NCI-H2081 treated with DMSO at 0.1 percent for 48 hours (cell line): ENCODE measurements at places on chromosomes 12 and 14.

DNA sequence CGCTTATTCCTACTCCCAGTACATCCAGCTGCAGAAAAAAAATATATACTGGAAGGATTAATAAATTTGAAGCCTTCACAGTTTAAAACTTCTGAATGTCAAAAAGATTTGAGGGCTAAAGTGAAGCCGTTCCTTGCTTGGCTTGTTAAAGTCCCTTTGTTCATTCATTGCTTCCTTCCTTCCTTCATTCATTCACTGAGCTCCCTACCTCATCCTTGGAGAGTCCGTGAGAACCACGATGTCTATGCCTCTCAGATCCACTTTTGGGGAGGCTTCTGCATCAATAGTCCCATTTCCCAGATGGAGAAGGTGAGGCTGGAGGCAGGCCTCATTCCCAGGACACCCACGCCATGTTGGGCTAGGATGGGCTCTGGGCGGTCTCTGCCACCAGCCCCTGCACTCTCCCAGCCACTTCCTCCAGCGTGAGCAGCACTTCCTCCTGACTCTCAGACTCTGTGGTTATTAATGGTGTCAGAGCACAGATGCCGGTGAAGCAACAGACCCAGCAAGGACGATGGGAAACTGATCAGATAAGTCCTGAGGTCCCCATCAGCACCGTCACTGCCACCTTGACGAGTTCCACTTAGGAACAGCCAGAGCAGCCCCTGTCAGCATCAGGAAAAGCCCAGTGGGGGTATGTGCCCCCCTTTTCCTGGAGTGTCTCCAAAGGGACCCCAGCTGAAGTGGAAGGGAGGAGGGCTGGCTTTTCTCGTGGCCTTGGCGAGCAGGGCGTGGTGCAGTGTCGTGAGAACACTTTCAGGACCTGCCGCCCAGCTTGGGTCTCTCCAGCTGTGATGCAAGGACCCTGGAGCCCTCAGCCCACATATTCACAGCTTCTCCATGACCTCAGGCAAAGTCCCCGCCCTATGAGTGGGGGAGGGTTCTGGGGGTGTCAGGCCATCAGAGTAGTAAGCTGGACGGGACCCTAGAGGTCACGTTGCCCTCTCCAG, 21.2 kb downstream of the ASB2 start:
- no peak for DNase-seq

- no peak for DNase-seq
Measured at GRCh38 chr14:80055226-80055625, 156.1 kb downstream of the DIO2 start.

- no peak for DNase-seq
Measured at GRCh38 chr14:50122291-50122690, 5.9 kb upstream of the VCPKMT start.

DNA sequence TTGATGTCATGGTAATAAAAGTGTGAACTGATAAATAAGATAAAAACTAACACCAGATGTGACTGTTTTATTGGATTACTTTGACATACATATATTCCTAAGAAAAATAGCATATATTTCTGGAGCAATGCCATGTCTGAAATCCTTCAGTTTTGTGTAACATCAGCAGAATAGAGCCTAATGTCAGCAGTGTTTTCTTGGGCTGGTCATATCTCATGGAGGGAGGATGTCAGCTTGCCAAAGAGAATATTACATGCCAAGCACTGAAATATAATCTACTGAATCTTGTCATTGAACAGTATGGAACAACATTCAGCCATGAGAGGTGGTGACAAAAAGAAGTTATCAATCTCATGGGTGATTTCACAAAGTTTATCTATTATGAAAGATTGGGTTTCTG, 220.3 kb downstream of the KLHL28 start:
- DNase-seq, result no peak

DNA sequence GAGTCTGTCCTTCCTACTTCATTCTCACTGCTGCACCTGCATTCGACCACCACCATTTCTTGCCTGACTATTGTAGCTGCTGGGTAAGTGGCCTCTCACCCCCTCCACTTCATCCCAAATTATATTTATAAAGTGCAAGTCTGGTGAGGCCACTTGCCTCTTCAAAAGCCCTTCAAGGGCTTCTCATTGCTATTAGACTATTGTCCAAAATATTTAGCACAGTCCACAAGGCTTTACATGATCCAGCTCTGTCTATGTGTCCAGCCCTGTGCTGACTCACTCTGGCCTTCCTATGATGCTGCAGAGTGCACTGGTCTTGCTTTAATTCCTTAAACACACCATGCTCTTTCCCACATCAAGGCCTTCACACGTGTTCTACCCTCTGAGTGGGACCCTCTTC, 46.0 kb downstream of the PAH start:
- no peak for DNase-seq

DNA sequence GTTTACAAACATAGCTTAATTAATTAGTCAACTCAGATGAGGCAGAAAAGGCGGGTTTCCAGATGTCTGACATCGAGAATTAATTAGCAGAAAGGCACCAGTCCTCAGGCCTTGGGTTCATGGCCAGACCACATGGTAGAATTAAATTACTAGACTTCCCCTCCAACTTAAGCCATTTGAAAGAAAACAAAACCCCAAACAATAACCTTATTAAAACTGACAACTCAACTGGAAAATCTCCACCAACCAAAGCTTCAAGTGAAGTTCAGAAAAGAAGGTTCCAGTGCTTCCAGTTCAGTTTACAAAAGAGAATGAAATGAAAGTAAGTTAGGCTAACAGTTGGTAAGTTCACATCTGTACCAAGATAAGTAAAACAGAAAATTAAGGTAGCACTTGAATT, 349.5 kb downstream of the GRIN2B start:
- no peak for DNase-seq

GRCh38 chr14:100432652-100433427, 109.7 kb downstream of the SLC25A47 start:
- no peak for DNase-seq

GRCh38 chr12:65248656-65249633, 29.5 kb upstream of the MSRB3 start:
- no peak for DNase-seq

- no peak for DNase-seq
Measured at GRCh38 chr12:51974646-51975045, 23.1 kb downstream of the ACVR1B start.

GRCh38 chr12:128693771-128694170, 130.0 kb downstream of the SLC15A4 start:
- DNase-seq, result no peak

GRCh38 chr14:43789458-43789857, 717.6 kb downstream of the FSCB start:
- no peak for DNase-seq

DNA sequence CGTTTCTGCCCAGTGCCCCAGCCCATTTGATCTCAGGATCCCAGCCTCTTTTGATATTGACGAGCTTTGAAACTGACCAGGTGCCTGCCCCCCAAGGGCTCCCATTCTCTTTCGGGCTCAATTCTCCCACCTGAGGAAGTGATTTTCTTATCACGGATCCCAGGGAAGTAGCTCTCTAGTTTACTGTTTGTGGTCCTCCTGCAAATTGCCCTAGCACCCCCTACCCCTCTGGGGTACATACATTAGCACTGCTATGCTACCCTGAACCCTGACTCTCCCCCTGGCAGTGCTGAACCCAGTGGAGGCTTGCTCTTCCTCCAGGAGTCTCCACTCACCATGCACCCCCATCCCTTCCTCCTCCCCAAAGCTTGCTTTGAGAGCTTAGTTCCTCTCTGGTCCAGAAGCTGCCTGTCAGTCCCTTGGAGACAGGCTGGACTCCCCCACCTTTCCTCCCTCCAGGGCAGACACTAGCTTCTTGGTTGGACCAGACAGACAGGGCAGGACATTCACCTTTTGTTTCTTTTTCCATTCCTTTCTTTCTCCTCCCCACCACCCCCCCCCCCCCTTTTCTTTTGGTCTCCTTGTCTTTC, 4.4 kb upstream of the TBX3 start:
- DNase-seq, result no peak

DNA sequence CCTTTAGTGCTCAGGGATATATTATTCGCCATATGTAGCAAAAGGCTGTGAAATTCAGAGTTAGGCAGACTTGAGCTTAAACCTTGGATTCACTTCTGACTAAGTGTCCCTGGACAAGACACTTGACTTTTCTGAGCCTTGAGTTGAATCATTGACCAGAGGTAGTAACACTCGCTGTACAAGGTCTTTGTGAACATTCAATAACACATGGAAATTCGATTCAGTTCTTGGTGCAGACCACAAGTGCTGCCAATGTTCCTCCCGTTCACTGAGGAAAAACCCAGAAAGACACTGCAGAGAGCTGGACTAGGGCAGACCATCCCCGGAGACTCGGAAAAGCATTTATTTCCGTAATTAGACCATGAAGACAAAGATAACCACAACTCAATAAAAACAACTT, 901.4 kb downstream of the AACS start:
- DNase-seq, result no peak

DNA sequence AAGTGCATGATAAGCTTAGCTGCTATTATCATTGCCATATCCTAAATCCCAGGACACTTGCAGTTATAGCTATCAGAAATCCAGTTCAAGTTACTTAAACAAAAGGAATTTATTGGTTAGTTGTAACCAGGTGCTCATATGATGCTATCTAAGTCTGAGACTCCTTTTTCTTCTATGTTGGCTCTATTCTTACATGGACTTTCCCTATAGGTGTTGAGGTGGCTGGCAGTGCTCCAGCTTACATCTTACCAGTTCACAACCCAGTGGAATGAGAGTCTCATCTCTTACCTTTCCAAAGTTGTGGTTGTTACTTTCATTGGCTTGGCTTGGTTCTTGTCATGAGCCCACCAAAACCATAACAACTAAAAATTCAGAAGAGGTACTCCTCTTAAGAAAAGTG, 94.6 kb downstream of the DACT1 start:
- DNase-seq, result no peak

- no peak for DNase-seq
Measured at GRCh38 chr14:32212833-32213232, 9.8 kb upstream of the RNU6-8 start.

DNA sequence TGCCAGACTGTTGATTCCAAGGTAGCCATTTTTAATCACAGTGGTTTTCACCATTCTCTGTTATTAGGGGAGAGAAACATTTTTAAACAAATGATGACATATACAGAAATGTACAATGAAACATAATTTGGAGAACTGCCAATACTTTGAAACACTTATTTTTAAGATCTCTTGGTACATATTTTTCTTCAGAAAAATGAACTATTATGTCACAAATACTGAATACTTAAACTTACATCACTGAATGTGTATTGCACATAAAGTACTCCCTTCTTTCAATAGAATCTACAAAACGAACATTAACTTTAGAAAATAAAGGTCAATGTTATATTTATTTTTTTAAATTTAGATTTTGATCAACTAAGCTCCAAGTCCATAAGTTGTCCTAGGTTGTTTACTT, 71.7 kb upstream of the CPNE8 start:
- DNase-seq, result no peak

GRCh38 chr14:95402578-95402977, 82.9 kb upstream of the CLMN start:
- no peak for DNase-seq

DNA sequence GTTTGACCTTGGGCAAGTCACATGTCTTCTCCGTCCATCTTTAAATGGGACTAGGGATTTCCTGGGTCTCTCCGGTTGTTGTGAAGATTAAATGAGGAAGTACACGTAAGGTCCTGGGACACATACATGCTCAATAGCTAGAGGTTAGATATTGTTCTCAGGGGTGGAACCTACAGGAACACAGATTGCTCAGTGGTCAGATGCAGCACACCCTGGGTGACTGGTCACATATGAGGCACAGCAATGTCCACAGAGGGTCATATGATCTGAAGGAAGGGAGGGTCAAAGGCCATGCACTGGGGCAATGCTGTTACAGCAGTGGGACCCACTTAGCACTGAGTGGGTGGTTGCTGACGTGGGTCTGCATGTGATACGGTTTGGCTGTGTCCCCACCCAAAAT, 11.4 kb upstream of the SLC8B1 start:
- no peak for DNase-seq

- DNase-seq, result no peak
Measured at GRCh38 chr14:58712357-58712756, 74.6 kb downstream of the DACT1 start.

- no peak for DNase-seq
Measured at GRCh38 chr12:75981247-75982168, 50.1 kb downstream of the PHLDA1 start.

- no peak for DNase-seq
Measured at GRCh38 chr12:22729957-22730443, 105.0 kb downstream of the ETNK1 start.

GRCh38 chr12:52156757-52157565, 34.9 kb downstream of the KRT80 start:
- DNase-seq, result no peak

- DNase-seq, result no peak
Measured at GRCh38 chr12:30110958-30111586, 327.3 kb upstream of the TMTC1 start.

GRCh38 chr12:4267704-4268328, 5.7 kb upstream of the CCND2 start:
- DNase-seq, result no peak

- no peak for DNase-seq
Measured at GRCh38 chr12:27524494-27524835, 459 bp downstream of the PPFIBP1 start.

- DNase-seq, result no peak
Measured at GRCh38 chr12:105920161-105920684, 218.5 kb downstream of the NUAK1 start.

DNA sequence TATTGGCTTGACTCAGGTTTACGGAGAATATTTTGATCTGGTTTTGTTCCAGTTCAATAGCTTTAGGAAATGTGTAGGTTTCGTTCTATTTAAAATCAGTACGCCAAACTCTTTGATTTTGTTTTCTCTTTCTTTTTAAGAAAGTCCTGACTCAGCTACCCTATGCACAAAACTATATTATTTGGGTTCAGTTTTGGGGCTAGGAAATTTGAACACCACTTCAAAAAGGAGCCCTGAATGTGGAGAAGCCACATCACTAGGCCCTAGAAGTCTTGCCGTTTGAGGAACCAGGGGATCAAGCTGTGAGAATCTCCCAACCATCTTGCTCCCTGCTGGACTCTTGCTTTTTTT, 168.2 kb upstream of the BCL2L14 start:
- no peak for DNase-seq

- DNase-seq, result no peak
Measured at GRCh38 chr14:21933681-21934080, 260.1 kb upstream of the OR4E1 start.

DNA sequence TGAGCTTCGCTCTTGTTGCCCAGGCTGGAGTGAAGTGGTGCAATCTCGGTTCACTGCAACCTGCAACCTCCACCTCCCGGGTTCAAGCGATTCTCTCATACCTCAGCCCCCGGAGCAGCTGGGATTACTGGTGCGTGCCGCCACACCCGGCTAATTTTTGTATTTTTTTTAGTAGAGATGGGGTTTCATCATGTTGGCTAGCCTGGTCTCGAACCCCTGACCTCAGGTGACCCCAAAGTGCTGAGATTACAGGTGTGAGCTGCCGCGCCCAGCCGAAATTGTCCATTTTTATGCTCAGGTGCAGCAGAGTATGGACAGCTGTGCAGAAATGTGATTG, 19.2 kb upstream of the CYP46A1 start:
- DNase-seq, result no peak

- no peak for DNase-seq
Measured at GRCh38 chr14:59829469-59830337, 40.9 kb downstream of the RTN1 start.
